ENCODE measurements at places on chromosomes 4 and X.

- H3K27ac ChIP-seq: no peak overlapping the region
- DNase-seq: no peak
- H3K27me3 ChIP-seq: no peaks in the 10 kb centered on the region
- H3K36me3 ChIP-seq: no peaks in the 10 kb centered on the region
- H3K4me1 ChIP-seq: no peaks in the 10 kb centered on the region
Measured at GRCh38 chrX:41491267-41492004, 44.3 kb downstream of the NYX start.

- H3K27ac ChIP-seq: no peak overlapping the region
- DNase-seq: no peak
- H3K4me3 ChIP-seq: no peak overlapping the region
- no peaks in the 10 kb centered on the region for H3K27me3 ChIP-seq
- H3K36me3 ChIP-seq: no peaks in the 10 kb centered on the region
- no peaks in the 10 kb centered on the region for H3K4me1 ChIP-seq
Measured at GRCh38 chr4:110275871-110276270, 77.5 kb upstream of the ELOVL6 start.

GRCh38 chrX:39755143-39756032 is 342.4 kb downstream of the BCOR start:
- no peaks in the 10 kb centered on the region for H3K27me3 ChIP-seq
- H3K36me3 ChIP-seq: no peaks in the 10 kb centered on the region
- H3K27ac ChIP-seq: no peak overlapping the region

DNA sequence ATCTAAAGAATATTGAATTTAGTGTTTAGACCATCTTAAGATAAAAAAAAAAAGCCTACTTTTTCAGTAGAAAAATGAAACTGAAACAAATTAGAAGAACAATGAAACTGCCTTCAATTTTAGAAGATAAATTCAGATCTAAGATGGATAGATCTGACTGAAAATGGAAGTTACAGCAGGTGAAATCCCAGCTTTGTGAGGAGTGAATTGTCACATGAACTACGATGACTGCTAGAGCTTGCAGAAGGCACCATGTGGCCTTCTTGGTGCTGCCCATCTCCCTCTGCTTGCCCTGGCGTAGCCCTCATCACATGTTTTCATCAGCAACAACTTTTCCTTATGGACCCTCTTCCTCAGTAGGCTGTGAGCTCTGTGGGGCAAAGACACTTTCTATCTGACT is 51.4 kb upstream of the EMCN start:
- no peaks in the 10 kb centered on the region for H3K36me3 ChIP-seq
- no peak for DNase-seq
- no peak overlapping the region for H3K4me3 ChIP-seq
- H3K4me1 ChIP-seq: no peaks in the 10 kb centered on the region
- H3K27me3 ChIP-seq: no peaks in the 10 kb centered on the region

- no peaks in the 10 kb centered on the region for H3K4me1 ChIP-seq
- H3K4me3 ChIP-seq: no peak overlapping the region
- DNase-seq: no peak
- no peaks in the 10 kb centered on the region for H3K27me3 ChIP-seq
Measured at GRCh38 chrX:2283111-2283859, 217.5 kb downstream of the DHRSX start.

- H3K4me1 ChIP-seq: peaks cover 6% of the 10 kb centered on the region
- H3K4me3 ChIP-seq: no peak overlapping the region
- no peak overlapping the region for H3K27ac ChIP-seq
- no peak for DNase-seq
- H3K36me3 ChIP-seq: no peaks in the 10 kb centered on the region
Measured at GRCh38 chr4:183263787-183264386, 56.2 kb downstream of the CLDN22 start.
